ENCODE measurements at places on chromosomes 16 and 17. TPM values are rescaled to one million over a fixed set of nuclear protein-coding genes. Genes with fewer than 3 reads are reported as not detected.

KRT40 gene
- total RNA-seq = not detected

SOCS1 gene
- total RNA-seq = 1.6 TPM

PMFBP1 gene
- total RNA-seq = 2.2 TPM

DNA sequence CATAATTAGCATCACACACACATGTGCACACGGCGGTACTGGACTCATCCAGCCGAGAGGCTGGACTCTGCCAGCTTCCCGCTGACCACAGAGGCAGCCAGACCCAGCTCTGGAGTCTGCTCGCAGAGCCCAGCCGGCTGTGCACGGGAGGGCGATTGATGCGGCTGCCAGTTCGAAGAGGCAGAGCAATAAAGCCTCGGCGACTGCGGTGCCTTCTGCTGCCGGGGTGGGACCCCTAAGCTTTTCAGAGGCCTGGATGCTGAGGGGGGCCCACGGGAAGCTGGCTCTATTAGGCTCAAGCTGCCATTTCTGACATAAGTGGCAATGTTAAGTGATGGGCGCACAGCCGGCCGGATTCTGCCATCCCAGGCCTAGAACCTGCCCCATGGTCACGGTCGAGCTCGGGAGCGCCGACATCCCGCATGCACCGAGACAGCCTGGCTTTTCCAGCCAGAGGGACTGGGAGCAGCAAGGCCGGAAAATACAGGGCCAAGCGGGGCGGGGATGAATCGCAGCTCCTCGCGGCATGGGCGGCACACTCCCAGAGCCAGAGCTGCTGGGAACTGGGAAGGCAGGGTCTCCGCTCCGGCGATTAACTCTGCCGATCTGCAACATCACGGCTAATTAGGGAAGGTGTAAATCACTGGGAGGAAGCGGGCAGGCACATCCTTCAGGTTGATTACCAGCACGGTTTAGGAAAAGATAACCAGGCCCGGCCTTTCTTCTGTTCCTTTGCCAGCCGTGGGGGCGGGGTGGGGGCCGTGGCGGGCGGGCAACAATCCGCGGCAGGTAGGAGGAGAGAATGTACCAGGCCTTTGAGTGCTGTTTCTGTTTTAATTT, 57.7 kb downstream of the TBC1D16 start:
- H3K4me1 ChIP-seq = peaks cover 63% of the 10 kb centered on the region
- peaks cover 17% of the 10 kb centered on the region for H3K36me3 ChIP-seq

GRCh38 chr17:66915792-66916191, 48.7 kb upstream of the CACNG4 start:
- no peaks in the 10 kb centered on the region for H3K4me1 ChIP-seq
- no peaks in the 10 kb centered on the region for H3K36me3 ChIP-seq
- no peak overlapping the region for H3K27ac ChIP-seq
- no peak for DNase-seq

- H3K27ac ChIP-seq = no peak overlapping the region
- H3K4me3 ChIP-seq = no peak overlapping the region
- no peak for DNase-seq
- H3K27me3 ChIP-seq = no peaks in the 10 kb centered on the region
- H3K36me3 ChIP-seq = no peaks in the 10 kb centered on the region
Measured at GRCh38 chr16:51710186-51710585, 559.1 kb upstream of the SALL1 start.

- peaks cover 20% of the 10 kb centered on the region for H3K4me1 ChIP-seq
- peak; percentile 10 for DNase-seq
- H3K27ac ChIP-seq = peak overlapping the region; percentile 29
- H3K27me3 ChIP-seq = no peaks in the 10 kb centered on the region
- no peaks in the 10 kb centered on the region for H3K36me3 ChIP-seq
- no peak overlapping the region for H3K4me3 ChIP-seq
Measured at GRCh38 chr17:76485569-76485968, 15.7 kb downstream of the RHBDF2 start.

DNA sequence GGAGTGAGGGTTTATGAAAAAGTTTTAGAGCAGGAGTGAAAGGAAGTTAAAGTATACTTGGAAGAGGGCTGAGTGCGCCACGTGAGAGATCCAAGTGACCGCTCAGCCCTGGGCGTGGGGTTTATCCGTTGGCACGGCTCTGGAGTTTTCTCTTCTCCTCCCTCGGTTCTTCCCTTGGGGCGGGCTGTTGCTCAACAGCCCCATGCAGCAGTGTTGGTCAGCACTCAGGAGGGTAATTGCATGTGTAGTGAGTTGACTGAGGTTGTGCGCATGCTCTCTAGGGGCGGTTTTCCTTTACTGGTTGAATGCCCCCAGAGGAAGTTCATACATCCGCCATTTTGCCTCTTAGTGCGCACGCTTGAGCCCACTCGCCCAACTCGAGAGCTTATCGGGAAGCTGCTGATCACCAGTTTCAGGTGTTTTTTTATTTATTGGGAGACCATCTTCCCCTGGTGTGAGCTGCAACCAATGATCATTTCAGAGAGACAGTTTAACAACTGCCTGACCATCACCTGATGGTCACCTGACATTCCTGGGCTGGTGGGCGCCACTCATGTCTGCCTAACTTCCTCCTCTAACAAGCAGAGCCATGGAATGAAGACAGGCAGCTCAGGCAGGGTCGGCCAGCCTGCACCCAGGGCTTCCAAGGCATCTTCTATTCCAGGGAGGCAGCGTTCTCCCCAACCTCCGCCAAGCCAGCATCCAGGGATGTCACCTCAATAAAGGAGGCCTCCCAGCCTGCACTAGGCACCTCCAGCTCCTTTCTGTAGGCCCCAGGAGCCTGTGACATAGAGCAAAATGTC, 41.3 kb upstream of the DNAH17 start:
- H3K4me1 ChIP-seq = peaks cover 13% of the 10 kb centered on the region
- H3K36me3 ChIP-seq = no peaks in the 10 kb centered on the region
- H3K27me3 ChIP-seq = peaks cover 2% of the 10 kb centered on the region
- no peak overlapping the region for H3K27ac ChIP-seq
- no peak overlapping the region for H3K4me3 ChIP-seq

DNA sequence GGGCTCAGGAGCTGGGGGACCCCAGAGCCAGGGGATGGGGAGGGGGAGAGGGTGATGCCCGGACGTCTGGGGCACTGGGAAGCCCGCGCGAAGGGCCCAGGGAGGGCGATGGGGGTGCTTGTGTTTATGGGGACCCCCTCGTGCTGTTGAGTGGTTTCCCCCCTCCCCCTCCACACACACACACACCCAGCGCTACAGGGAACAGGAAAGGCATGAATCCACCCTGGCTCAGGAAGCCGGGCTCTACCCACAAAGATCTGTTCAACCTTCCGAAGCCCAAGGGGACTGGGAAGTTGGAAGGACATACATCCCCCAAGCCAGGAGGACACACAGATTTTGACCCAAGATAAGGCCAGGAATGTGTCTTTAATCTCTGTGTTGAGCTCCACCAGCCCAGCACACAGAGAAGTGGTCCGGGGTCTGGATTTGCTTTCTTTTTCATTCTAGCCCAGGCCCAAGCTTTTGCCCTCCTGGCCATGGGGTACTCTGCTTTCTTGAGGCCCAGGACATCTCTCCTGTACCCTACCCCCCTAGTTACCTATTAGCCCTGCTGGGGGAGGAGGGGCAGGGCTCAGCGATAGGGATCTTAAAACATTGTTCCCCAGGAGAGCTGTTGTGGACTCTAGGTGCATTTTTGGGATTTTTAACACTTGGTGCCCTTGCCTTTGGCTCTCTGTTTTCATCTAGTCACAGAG, 1.2 kb downstream of the UBALD2 start:
- H3K4me1 ChIP-seq = peaks cover 62% of the 10 kb centered on the region
- no peaks in the 10 kb centered on the region for H3K27me3 ChIP-seq
- H3K27ac ChIP-seq = peak overlapping the region; percentile 82
- DNase-seq = peak; percentile 42
- peaks cover 38% of the 10 kb centered on the region for H3K36me3 ChIP-seq
- peak overlapping the region; percentile 55 for H3K4me3 ChIP-seq

- DNase-seq = no peak
- H3K4me3 ChIP-seq = no peak overlapping the region
- peaks cover 69% of the 10 kb centered on the region for H3K36me3 ChIP-seq
- H3K27ac ChIP-seq = peak overlapping the region; percentile 65
Measured at GRCh38 chr17:45093444-45094110, 32.5 kb downstream of the NMT1 start.

- no peak overlapping the region for H3K27ac ChIP-seq
- peak; percentile 42 for DNase-seq
- H3K4me1 ChIP-seq = peaks cover 10% of the 10 kb centered on the region
- H3K27me3 ChIP-seq = no peaks in the 10 kb centered on the region
Measured at GRCh38 chr17:56521414-56522141, 71.9 kb upstream of the NOG start.

- no peaks in the 10 kb centered on the region for H3K36me3 ChIP-seq
- no peak overlapping the region for H3K4me3 ChIP-seq
- no peaks in the 10 kb centered on the region for H3K27me3 ChIP-seq
- no peak for DNase-seq
- no peaks in the 10 kb centered on the region for H3K4me1 ChIP-seq
Measured at GRCh38 chr17:40956401-40957254, 10.1 kb downstream of the KRT39 start.
